ENCODE measurements at places on chromosomes 7 and 10.

DNA sequence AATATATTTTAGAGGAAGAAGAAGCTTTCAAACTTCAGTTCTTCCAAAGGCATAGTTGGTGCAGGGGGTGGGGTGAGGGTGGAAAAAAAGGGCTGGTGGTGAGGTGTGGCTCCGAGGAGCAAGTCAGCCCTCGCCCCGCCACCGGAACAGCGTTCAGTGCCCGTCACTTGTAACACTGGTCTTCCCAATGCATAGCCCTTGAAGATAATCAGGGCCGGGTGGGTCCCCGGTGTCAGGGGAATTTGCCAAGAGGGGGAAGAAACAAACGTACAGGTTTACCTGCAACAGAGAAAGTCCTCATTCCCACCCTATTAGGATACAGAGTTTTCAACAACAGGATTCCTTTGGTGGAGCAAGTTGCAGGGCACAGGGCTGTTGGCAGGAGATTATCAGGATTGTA lies 1.5 kb downstream of the SVOPL start:
- no peak for DNase-seq

GRCh38 chr10:79438699-79439085 lies 6.7 kb downstream of the ZCCHC24 start:
- no peak for DNase-seq

DNA sequence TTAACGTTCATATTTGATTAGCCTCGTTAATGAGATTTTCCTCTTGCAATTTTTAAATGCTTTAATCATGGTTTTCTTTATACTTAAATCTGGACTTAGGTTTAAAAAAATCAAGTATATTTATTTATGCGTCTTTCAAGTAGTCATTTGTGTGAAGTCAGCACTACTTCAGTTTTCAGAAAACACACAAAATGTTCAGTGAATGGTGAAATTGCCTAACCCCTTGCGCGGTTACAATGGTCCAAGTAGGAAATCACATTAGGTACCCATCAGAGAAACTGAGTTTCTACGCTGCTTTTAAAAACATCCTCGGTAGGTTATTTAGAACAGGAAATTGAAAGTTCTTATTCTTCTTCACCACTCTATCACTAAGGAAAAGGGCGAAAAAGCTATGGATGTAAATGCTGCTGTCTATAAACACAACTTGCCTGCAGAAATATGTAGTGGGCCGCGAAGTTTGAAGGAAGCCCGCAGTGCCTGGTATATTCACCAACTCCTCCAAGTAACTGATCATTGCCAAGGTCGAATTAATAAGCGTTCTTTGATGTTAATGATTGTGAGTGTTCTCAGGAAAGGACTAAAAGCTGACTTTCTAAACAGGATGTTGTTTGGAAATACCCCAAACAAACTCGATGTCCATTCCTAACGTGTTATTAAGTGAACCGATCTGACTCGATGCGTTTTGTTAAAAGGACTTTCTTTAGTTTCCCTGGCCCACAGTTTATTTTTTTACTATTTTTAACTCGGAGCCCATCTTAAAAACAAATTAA lies 1.0 kb downstream of the SYPL1 start:
- no peak for DNase-seq

DNA sequence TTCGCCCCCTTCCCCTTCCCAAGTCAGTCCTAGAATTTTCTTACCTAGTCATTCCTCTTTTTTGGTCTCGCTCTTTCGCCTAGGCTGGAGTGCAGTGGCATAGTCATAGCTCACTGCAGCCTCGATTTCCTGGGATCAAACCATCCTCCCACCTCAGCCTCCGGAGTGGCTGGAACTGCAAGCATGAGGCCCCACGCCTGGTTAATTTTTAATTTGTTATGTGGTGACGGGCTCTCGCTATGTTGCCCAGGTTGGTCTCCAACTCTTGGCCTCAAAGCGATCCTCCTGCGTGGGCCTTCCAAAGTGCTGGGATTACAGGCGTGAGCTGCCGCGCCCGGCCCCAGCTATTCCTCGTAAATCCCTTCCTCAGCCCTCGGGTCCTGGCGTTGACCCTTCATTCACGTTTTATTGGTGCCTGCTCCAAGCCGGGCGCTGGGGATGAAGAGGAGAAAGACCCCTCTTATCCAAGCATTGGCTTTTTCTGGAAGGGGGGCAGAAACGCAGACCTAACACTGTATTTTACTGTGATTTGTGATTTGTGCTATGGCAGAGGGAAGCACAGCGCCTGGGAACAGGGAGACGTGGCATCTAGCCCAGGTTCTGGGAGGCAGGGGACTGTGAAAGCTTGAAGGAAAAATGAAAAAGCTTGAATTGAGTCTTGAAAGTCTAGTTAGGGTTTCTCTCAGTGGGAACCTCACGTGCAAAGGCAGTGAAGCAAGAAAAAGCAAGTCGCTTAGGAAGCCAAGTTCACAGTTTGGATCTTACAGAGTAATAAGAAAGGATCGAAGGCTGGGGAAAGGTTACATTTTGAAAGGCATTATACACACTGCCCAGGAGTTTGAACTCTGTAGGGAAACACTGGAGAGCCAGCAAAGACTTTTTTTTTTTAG lies 516 bp downstream of the ZNHIT1 start:
- DNase-seq = no peak

DNA sequence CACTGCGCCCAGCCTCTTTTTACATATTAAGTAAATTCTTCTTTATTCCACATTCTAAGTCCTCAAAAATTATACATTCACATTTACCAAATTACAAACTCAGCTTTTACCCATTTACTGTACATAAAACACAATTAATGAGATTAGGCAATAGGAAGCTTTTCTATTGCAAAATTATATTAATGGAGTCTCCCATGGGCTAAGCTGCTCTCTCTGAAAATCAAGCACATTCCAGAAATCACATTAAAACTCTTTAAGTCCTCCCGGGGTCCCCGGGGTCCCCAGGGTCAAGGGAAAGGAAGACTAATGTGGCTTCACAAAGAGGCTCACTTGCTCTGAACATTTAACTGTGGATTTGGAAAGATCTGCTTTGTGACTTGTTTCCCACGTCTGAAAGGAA lies 127.4 kb upstream of the KMT2E start:
- DNase-seq = no peak

DNA sequence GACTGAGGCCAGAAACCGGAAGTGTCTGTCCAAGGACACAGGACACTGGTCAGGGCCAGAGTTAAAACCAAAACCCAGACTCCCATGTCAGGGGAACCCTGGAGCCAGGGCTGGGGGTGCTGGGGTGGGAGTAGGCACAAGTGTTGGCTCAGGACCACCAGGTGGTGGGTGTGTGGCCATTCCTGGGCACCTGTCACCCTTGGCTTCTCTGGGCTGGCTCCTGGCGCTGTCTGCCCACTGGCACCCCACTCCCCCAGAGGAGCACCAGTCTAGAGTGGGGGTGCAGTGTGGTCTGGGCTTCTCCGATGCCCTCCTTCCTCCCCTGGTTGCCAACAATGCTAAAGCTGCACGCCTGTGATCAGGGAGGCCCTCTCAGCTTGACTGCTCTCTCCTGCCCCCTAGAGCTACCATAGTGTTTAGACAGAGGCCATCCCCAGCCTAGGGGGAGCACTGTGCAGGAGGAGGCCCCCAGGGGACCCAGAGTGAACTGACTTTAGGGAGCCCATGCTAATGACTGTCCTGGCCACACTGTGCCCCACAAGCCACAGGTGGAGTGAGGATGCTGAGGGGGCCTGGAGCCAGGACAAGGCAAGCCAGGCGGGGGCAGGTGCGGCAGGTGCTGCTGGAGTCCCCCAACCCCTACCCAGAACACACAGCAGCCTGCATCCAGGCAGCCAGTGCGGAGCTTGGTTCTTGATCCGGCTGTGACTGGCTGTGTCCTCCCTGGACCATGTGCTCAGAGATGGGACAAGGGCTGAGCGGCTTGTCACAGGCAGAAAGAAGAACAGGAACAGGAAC lies 11.0 kb downstream of the RASGEF1A start:
- peak; percentile 51 for DNase-seq

DNA sequence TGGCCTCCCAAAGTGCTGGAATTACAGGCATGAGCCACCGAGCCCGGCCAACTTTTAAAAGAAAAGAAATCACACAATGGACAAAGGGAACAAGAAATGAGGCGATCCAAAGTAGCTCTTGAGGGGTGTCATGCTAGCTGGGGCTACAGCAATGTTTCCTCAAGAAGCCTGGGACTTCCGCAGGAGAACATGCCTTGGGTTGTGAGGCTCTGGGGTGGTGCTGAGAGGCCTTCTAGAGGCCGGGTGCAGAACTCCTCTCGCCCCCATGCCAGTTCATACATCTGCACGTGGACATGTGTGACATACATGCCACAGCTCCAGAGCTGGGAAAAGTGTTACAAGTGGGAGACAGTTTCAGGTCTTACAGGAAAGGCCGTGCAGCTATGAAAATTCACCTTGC lies 238.2 kb downstream of the SKAP2 start:
- no peak for DNase-seq

GRCh38 chr7:151386301-151387160 lies 23.3 kb downstream of the WDR86 start:
- DNase-seq = no peak

GRCh38 chr10:94850766-94851165 lies 87.7 kb upstream of the CYP2C9 start:
- DNase-seq = no peak
